ENCODE measurements at places on chromosomes 7 and 10.

DNA sequence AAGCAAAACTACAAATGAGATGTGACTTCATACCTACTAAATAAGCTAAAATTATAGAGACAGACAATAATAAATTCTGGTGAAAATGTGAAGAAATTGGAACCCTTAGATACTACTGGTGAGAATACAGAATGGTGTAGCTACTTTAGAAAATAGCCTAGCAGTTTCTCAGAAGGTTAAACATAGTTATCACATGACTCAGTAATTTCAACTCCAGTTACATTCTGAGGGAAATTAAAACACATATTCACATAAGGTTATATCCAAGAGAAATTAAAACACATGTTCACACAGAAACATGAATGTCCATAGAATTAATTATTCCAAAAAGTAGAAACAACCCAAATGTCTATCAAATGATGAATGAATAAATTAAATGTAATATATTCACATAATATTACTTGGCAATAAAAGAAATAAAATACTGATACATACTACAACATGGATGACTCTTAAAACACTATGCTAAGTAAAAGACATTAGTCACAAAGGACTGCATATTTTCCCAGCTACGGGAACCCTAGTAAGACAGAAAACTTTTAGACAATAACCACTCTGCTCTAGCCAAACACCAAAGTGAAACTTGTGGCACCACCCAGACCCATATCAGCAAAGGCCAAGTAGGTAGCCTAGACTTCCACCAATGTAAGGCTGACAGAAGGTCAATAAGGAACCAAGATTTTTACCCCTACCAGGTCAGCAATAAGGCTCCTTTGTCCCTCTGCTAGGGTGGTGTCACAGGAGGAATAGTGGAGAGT is 25.1 kb downstream of the SLC25A40 start:
- DNase-seq = no peak

- DNase-seq = no peak
Measured at GRCh38 chr7:100455206-100455605, 8.9 kb downstream of the SPACDR start.

DNA sequence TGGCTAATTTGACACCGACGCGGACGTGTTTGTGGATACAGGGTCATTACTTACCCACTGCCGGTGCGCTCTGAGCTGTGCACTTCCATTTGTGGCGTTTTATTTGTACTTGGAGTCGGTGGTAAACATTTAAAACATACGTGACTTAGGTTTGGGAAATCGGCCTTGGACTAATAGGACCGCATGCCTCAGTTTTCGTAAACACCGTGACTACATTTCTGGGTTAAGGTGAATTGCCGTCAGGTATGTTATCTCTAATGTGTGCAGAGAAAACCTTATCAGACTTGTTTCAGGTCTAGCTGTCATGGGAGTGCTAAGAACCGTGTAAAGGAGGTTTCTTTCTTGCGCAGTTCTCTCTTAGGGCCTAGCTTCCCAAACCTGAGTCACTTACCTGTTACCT is 51.7 kb upstream of the NCF1 start:
- no peak for DNase-seq

DNA sequence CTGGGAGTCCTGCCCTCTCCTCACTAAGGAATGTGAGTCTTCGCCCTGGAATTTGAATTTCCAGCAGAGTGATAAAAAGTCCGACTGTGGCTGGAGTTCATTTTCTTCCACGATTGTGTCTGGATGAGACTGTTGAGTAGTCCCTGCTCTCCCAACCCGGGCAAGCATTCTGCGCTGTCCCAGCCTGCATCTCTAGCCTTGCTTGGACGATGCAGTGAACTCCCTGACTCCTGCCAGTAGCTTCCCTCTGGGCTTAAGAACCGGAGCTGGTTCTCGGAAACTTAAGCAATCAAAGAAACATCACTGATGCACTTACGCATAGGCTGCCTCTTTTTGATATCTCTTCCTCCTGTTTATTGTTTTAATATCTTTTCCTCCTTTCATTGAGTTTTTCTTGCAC is 116.0 kb upstream of the FZD8 start:
- DNase-seq = no peak

DNA sequence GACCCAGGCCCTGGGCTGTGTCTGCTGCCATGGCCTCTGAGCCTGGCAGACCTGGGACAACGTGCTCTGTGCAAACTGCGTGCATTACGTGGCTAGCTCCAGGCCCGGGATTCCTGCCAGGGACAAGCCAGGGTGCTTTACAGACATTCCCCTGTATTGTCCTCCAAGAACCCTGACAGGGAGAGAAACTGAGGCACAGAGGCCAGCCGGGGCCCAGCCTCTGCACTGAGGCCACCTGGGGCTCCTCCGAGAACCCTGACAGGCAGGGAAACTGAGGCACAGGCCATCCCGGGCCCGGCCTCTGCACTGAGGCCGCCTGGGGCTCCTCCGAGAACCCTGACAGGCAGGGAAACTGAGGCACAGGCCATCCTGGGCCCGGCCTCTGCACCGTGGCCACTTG is 64.9 kb downstream of the CFAP46 start:
- no peak for DNase-seq

DNA sequence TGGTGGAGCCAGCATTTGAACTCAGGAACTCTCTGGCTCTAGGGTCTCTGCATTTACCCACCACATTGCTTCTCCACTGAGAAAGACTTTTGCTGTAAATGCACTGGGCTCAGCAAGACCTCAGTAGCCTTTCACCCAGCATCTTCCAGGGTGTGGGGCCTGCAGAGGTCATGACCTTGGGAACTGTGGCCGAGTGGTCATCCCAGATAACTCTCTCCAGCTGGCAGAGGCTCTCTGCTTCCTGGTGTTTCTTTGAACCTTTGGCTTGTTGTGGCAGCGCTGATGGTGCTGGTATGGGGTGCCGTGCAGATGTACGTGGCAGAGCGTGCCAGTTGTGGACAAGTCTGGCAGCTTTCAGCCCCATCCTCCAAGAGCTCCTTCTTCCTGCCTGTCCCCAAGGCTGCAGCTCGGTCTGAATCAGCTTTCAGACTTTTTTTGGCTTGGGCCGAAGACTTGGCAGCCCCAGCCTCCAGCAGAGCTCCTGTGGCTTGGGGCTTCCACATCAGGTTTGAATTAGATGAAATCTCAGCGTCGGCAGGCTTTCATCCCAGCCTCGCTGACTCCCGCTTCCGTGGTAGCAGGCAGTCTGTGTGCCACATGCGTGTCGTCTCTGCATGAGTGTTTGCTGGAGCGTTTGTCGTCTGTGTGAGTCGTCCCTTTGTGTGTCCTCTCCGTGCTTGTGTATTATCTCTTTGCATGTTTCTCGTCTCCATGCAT is 21.5 kb downstream of the ADAMTS14 start:
- DNase-seq = no peak

DNA sequence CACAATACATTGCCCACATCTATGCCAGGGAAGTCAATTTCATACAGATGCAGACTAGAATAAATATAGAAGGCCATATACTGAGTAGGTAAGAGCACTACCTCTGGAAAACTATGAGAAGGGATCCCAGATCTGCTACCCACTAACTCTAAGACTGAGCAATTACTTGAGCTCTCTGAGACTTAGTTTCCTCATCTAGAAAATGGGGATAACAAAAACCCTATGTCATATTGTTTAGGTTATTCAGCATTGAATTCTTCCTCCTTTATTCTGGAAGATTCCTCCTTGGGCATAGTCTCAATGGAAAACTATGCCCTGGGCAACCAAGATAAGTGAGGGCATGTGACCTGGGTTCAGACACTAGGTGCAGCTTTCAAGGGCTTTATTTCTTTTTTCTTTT is 4.0 kb upstream of the ARMH3 start:
- DNase-seq = no peak

DNA sequence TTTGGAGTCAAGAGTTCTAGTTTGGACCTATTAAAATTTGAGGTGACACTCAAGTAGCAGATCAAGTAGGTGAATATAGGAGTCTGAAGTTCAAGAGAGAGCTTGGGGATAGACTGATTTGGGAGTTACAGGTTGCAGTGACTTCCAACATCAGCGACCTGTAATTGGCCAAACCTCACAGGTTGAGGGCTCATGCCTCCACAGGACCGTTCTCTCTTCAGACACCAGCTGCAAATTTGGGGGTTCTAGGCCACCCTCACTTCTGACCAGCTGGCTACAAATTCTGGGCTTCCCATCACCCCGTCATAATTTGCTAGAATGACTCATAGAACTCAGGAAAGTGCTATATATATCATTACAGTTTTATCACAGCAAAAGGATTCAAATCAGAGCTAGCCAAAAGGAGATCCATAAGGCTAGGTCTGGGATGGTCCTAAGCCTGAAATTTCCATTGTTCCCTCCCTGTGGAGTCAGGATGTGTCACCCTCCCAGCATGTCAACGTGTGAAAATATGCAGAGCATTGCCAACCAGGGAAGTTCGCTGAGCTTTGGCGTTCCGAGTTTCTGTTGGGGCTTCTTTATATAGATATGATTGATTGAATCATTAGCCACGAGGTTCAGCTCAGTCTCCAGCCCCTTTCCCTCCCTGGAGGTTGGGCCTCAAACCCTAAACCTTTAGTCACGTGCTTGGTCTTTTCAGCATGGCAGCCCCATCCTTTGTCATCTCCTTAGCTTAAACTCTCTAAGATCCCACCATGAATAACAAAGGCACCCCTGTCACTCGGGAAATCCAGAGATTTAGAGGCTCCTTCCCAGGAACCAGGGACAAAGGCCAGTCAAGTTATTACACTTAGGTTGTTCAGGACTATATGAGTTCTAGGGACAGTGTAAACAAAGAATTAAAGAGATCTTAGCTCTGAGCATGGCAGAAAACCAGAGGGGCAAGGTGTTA is 20.7 kb upstream of the ZNF212 start:
- DNase-seq = no peak

- DNase-seq = no peak
Measured at GRCh38 chr10:93437946-93438612, 44.1 kb downstream of the MYOF start.

DNA sequence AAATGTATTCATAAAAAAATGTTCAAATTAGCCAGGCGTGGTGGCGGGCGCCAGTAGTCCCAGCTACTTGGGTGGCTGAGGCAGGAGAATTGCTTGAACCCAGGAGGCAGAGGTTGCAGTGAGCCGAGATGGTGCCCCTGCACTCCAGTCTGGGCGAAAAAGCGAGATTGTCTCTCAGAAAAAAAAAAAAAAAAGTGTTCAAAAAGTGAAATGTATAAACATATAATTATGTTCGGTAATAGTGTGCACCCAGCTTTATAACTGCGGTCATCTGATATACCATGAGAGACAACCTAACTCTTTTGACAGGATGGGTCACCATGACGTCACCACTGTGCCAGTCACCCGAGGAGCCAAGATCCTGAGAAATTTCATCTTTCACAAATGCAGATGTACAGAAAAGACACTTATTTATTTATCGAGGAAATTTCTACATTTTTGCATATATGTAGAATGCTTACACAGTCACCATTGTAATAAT is 594 bp upstream of the RP9 start:
- DNase-seq = no peak

DNA sequence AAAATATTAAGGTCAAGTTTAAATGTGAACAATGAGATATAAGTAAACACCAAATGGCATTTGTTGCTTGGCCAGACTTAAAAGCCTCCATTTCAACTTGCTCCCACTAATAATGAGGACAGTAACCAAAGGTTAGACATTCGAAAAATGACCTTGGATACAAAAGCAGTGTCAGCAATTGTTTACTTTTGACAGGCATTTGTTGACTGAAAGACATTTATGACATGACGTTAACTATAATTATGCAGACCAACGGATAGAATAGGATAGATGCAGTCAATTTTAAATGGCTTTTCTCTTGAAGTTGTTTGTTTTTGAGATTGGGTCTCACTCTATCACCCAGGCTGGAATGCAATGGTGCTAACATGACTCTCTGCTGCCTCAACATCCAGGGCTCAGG is 6.3 kb upstream of the WNT16 start:
- no peak for DNase-seq

- DNase-seq = no peak
Measured at GRCh38 chr7:70506434-70506833, 625.5 kb upstream of the GALNT17 start.

- DNase-seq = no peak
Measured at GRCh38 chr7:43433639-43434038, 149.3 kb upstream of the STK17A start.

- DNase-seq = no peak
Measured at GRCh38 chr7:40133561-40134427, 628 bp downstream of the MPLKIP start.

- peak; percentile 7 for DNase-seq
Measured at GRCh38 chr10:86678999-86679792, 10.9 kb downstream of the LDB3 start.

- no peak for DNase-seq
Measured at GRCh38 chr7:46680147-46680546, 759.1 kb upstream of the IGFBP3 start.

GRCh38 chr10:89207181-89207800 is at the start of gene CH25H:
Gene CH25H (minus strand): TSS chr10:89207317. CDS start chr10:89207292, 25 bp downstream.
- DNase-seq = no peak

GRCh38 chr10:95242581-95243317 is 48.1 kb downstream of the PDLIM1 start:
- DNase-seq = no peak

DNA sequence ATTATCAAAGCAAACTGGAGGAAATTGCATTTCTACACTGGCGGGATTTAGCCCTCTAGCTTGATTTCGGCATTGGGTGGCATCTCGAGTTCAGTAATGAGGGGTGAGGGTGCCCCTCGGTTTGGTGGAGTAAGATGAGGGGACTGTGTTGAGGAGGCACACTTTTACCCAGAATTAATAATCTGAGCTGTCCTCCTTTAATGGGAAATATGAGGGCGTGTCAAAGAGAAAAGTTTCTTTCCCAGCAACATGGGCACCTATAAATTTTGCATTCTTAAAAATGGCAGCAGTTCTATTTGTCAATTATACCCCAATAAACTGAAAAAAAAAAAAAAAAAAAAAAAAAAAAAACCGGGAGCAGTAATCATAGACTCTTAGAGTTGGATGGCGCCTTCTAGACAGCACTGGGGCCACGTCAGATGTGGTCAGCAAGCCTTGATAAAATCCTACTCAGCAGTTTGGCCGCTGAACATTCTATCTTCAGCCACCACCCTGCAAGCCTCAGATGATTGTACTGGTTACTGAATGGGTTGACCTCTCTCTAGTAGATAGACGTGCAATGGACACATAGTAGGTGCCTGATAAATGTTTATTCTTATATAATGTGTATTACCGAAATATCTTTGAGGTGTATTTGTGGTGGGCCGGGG is 931 bp downstream of the PAPSS2 start:
- DNase-seq = no peak

- DNase-seq = no peak
Measured at GRCh38 chr7:18570441-18570840, 74.9 kb downstream of the HDAC9 start.

DNA sequence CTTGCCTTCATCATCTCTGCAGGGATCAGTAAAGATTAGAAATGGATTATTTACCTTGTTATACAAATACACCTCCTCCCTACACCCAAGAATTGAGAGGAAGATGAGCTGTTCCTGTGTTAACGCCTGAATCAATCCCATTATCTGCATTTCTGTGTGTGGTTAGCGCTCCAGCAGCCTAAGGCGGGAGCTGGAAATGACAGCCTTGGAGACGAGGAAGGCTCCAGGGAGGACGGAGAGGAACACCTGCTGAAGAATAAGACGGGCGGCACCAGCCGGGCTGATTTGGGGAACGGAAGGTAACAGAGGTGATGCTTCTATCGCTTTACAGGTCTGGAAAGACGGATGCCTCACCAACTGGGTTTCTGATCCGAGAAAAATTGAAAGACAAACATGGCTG is 34.2 kb upstream of the DDC start:
- no peak for DNase-seq

Data from GM12878 (cell line).